Hepatocyte (in vitro differentiated cells): ENCODE measurements at places on chromosomes 13 and 19. TPM values are rescaled to one million over a fixed set of nuclear protein-coding genes. Genes with fewer than 3 reads are reported as not detected.
A peak's percentile ranks its signal among the peaks of the same experiment; 100 is the strongest.

DNA sequence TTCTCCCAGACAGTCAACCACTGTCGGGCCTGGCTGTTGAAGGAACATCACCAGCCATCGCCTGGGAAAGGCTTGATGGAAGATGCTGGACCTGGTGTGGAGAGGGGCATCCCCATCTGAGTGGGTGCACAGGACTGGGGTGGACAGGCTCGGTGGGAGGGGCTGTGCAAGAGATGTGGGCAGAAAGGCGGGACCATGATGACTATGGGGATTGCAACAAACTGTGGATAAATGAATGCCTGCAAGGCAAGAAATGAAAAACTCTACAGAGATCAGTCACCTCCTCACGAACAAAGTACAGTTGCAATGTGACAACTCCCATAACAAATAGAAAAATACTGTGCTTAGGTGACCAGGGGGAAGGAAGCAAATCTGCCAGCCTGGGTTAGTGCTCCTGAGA is 171.9 kb upstream of the GPR12 start:
- DNase-seq, result no peak

DNA sequence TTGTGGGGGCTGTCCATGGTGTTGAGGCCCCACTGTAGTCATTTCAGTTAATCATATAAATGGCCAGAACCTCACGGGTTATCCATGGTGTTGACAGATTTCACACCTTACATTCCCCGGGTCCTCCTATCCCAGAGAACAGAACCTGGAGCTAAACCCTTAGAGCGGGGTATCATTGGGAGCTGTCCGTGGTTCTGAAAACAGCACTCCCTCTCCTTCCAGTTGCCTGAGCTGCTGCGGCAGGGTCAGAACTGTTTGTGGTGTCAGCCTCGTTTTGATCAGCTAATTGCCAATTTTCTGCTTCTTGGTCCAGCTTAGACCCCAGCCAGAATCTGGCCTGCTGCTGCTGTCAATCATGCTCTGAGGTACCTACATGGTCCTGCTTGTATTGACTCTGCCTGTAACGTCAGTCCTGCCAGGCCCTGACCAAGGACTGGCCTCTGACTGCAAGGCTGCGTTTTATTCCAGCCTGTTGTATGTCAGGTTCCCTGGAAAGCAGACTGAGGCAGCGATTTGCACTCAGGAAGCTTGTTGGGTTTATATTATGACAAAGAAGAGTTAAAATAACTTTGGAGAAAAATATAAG is 55.8 kb upstream of the KCTD15 start:
- peak; percentile 80 for DNase-seq

DNA sequence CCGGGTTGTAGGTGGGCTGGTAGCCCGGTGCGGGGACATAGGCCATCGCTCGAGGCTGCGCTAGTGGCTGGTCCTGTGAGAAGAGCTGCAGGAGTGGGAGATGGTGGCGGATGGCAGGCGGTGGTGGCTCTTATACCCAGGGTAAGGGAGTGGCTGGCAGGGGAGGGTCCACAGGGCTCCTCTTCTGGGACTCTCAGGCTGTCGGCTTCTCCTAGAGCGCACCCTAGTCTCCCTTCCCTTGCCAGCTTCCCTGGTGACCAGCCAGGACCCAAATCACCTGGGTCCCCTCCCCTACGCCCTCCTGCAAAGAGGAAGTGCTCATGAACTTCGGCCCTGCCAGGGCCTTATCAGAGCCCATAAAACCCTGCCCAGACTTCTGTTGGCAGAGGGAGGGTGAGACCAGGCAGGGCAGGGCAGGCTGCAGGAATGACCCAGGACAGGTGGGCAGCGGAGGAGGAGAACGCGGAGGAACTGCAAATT is at the start of gene LGALS4:
LGALS4 (minus strand) TSS at position 105 of the 480 bp plus-strand sequence; CDS start at position 46, 59 bp downstream.
- peak; percentile 68 for DNase-seq

DNA sequence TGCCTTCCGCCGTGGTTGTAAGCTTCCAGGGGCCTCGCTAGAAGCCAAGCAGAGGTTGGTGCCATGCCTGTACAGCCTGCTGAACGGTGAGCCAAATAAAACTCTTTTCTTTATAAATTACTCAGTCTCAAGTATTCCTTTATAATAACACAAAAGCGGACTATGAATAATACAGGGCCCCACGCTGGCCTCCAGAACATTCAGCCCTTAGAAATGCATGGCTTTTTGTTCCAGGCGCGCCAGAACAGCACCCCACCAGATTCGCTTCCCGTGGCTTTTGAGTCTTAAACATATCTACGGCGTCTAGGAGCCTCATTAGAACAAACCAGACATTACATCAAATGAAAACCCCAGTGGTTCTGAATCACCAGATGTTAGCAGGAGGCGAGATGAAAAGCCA is 75.1 kb downstream of the SLC15A1 start:
- DNase-seq, result no peak

Gene SOX1
- not detected in 2 replicates for total RNA-seq

Gene NCAN
- 0.03 TPM in 1 of 2 replicates, not detected in the other for total RNA-seq

Gene C19orf33
- total RNA-seq, result 126 and 153 TPM in 2 replicates
